ENCODE measurements at places on chromosomes 5 and 9.
A peak's percentile ranks its signal among the peaks of the same experiment; 100 is the strongest.

- DNase-seq, result no peak
Measured at GRCh38 chr5:620586-621180, 8.5 kb downstream of the CEP72 start.

DNA sequence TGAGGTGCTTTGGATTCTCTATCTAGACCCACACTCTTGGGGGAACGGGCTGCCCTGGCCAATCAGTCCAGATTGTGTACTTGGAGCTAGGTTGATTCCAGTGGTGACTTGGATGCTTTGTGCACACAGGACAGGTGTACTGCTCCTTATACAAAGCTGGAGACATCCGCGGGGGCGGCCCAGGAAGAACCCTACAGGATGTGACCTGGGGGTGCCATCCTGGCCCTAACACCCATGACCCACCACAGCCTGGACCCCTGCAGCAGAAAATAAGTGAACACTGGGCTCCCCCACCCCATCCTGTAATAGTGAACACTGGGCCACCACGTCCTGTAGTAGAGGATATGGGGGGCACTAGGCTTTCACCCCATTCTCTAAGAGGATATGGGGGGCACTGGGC is 12.1 kb upstream of the PLEKHG4B start:
- no peak for DNase-seq

GRCh38 chr9:38254151-38254550 is 138.4 kb upstream of the ALDH1B1 start:
- DNase-seq, result no peak

DNA sequence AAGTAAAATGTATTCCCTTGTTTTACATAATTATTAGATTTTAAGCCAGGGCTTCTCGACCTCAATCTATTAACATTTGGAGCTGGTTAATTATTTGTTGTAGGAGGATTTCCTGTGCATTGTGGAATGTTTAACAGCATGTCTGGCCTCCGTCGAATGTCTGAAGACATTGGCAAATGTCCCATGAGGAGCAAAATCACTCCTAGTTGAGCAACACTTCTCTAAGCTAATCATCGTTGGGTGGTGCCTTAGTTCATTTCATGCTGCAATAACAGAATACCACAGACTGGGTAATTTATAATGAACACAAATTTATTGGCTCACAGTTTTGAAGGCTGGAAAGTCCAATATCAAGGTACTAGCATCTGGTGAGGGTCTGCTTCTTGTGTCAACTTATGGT is 13.4 kb upstream of the VPS13A start:
- DNase-seq, result no peak

DNA sequence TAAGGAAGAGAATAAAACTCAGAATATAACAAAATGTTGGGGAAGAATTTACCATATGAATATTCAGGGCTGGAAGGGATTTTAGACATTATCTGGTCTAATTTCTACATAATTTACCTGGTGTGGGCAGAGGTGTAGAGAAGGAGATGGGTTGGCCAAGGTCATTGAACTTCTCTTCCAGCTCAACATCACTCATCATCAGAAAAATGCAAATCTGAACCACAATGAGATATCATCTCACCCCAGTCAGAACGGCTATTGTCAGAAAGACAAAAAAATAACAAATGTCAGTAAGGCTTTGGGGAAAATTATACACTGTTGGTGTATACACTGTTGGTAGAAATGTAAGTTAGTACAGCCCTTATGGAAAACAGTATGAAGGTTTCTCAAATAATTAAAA is 121.7 kb downstream of the PTTG1 start:
- DNase-seq, result no peak

GRCh38 chr9:132627106-132627505 is 42.7 kb downstream of the DDX31 start:
- no peak for DNase-seq

- DNase-seq, result peak; percentile 62
Measured at GRCh38 chr5:144203750-144204596, 33.3 kb downstream of the KCTD16 start.

DNA sequence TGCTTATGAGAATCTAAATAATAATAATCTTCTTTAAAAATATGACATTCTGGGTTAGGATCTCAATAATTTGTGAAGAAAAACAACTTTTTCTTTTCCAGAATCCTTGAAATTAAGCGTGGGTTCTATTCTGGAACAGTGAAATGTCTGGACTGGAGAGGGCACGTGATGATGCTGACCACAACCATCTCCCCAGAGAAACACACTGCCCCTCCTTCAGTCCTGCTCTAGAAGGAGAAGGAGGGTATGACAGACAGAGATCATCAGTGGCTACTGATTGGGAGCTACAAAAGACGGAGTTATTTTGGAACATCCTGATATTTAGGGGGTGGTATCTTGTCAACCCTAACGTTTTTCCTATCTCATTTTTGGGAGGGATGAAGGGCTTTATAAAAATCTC is 40.2 kb downstream of the MEF2C start:
- no peak for DNase-seq

DNA sequence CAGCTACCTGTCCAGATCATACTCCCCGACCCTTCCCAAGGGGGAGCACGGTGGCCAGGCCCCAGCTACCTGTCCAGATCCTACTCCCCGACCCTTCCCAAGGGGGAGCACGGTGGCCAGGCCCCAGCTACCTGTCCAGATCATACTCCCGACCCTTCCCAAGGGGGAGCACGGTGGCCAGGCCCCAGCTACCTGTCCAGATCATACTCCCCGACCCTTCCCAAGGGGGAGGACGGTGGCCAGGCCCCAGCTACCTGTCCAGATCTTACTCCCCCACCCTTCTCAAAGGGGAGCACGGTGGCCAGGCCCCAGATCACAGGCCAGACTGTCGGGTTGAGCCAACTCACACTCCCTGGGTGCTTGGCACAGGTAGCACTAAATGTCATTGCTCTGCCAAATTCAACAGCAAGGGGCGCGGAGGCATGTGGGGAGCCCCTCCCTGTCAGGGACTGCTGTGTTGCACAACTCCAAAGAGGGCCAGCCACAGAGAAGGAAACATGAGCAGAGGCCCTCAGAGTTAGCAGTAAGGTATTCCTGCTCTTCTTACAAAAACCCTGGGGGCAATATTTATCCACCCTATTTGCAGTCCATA is 136.9 kb downstream of the OLFM1 start:
- no peak for DNase-seq

DNA sequence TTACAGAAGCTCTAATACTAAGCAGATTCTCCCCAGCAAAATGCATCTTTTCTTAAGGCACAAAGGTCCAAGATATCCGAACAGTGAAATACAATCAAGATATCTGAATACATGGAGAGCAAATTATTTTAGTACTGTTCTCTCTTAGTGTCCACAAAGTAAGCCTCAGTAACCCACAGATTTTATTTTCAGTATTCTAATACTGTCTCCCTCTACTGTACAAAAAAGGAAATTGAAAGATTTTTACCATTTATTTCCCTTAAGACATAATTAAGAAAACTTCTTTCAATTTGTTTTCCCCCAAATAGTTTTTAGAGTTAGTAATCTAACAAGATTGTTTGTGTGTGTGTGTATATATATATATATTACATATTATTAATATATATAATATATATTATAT is 24.7 kb upstream of the NOL6 start:
- peak; percentile 47 for DNase-seq

- no peak for DNase-seq
Measured at GRCh38 chr5:180176191-180176590, 32.8 kb downstream of the RASGEF1C start.

GRCh38 chr9:136703276-136703860 is 9.0 kb upstream of the DIPK1B start:
- peak; percentile 41 for DNase-seq

DNA sequence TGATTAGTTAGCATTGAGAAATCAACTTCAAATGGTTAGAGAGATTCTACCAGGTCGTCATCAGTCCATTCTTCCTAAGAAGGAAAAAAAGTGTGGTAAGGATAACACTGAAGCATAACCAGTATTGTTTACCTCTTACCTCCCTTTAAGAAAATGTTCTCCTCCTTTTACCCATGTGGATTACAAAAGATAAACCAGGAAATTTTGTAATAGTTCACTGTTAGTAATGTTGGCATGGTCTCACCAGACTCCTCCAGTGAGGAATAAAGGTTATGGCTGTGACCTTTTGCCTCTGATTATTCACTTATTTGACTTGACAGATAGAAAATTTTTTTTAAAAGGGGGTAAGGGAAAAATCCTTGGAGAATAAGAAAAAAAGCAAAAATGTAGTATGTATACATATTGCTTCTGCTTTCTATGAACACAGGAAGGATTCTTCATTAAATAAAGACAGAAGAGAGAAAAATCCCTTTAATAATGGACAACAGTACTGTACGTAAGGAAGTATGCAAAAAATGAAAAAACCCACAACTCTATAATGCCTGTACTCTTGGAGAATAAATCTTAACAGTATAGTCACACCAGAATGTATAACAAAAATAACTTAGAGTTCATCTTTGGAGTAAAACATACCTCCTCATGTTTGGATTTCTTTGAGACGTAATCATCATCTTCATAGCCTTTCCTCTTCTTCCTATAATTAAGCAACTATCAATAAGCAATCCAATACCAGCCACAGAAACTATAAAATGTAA is 18.1 kb downstream of the CCNH start:
- DNase-seq, result no peak

GRCh38 chr9:128045831-128046230 is 21.3 kb downstream of the NAIF1 start:
- no peak for DNase-seq

DNA sequence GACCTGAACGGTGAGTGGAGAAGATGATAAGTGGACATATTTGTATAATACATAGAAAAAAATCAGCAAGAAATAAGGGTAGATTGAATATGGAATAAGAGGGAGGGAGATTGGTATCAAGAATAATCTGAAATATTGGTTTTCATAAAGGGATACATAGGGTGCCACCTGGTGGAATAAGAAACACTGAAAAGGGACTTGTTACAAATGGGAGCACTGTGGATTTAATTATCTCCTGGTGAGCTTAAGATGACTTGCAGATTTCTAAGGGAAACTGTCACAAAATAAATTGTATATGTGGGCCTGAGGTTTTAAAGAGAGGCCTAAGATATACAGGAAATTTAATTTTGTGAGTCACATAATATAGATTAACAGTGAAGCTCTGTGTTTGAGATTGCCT is 1403.5 kb upstream of the CDH18 start:
- peak; percentile 17 for DNase-seq

DNA sequence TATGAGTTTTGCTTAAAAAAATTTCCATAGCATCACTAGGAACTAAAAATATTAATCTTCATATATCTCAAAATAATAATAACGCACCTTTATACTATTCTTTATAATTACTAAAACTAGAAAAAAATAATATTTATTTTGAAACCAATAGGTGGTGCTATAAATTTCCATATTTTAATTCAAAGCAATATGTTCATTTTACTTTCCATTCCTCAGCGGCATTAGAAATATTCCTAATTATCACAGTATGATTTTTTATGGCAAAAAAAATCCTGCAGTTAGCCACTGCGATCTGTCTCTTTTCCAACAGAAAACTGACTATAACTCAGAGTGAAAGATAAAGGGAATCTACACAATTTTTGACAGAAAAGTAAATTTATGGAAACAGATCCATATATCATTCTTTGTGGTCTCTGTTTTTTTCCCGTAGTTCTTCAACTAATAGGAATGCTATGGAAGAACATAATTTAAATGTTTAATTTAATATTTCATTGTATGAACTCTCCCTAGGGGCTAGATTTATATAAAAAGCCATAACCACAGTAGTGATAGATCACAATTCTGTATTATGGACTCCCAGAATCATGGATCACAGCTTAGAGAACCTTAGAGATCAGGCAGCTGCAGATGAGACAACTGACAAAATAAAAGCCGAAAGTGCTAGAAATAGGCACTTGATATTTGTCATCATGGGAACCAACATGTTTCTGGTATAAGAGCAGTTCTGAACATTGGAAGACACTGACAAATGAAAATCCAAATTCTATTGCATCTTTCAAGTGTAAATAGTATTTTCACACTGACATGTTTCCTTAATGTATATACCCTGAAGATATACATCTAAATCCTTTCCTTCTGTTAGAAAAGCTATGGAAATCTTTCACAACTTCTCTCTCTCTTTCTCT is 167.7 kb upstream of the MPDZ start:
- no peak for DNase-seq

GRCh38 chr5:154084062-154084639 is 45.4 kb downstream of the MFAP3 start:
- no peak for DNase-seq

- DNase-seq, result no peak
Measured at GRCh38 chr5:178624631-178625546, 2.0 kb downstream of the CLK4 start.
